Aorta (tissue), 5 donors: ENCODE measurements at places on chromosomes 5 and 9. TPM values are rescaled to one million over a fixed set of nuclear protein-coding genes. Genes with fewer than 3 reads are reported as not detected.

DNA sequence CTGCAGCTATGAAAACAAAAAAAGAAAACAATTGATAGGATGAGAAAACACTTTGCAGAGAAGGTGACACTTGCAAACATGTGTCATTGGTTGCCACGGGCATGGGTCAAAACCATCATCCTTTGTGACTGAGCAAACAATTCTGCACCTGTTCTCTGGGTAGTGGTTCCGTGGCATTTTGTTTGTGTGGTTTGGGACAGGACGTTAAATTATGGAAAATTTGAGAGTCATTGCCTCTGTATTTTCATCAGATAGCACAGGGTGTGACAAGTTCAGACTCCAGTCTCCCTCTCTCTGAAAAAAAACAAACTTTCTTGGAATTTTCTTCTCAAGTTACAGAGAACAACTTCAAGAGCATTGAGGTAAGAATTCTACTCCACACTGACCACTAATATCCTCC lies 113.4 kb upstream of the HMHB1 start:
- DNase-seq: no peak

- no peak for DNase-seq
These were observed 30.6 kb upstream of the TRIM32 start for GRCh38 chr9:116656501-116656971.

- DNase-seq: peak; percentile 91
These were observed 55.9 kb upstream of the STXBP1 start for GRCh38 chr9:127555840-127556820.

DNA sequence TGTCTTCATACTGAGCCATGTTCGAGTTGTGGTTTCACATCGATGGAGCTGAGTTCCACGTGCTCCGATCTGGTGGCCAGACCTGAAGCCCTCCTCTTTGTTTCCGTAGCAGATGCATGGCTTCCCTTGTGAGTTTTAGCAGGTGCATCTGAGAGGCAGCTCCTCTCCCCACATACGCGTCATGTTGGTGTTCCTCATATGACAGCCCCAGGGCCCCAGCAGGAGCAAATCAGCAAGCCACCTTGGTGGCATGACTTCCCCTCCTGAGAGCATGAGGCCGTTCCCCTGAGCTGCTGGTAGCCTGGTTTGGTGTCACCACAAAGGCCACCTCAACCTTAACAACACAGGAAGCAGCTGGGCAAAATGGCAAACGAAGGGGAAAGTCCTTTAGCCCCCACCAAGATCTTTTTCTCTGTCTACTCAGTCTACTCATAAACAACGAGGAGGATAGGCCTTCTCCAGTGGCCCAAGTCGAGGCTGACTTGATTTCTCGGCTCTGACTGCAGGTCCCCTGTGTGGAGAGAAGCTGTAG lies 5.9 kb downstream of the CYFIP2 start:
- DNase-seq: peak; percentile 61

Gene RXRA
- 67.8 TPM for total RNA-seq
